ENCODE measurements at places on chromosomes 5 and 9.

- DNase-seq: no peak
Observed at GRCh38 chr9:109815366-109815947, 35.5 kb downstream of the PALM2AKAP2 start.

DNA sequence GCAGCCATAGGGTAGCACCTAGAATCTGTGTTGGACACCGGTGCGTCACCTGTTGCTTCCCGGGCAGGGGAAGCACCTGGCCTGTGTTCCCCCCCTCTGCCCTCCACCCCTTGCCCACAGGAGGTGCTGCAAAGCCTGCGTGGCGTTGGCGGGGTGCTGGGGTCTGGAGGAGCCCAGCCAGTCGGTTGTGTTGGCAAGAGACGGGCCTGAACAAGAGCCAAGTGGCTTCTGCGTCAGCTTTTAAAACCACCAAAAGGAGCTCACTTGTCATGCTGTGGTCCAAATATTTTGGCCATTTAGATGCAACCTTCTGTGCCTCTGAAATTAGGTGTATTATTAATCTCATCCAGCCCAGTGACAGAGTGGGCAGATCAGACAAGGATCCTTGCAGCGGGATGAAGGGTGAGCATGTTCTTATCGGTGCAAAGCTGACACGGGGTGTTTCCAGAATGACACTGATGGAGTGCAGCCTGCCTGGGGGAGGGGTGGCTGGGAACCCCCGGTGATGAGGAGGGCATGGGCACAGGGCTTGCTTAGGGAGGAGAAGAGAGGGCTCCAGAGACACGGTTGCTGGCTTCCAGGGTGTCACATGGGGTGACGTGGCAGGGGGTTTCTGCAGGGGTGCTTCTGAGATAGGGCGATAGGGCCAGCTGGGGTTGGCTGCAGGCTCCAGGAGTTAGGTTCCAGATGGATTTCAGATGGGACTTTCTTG, 9.7 kb upstream of the RXRA start:
- no peak for DNase-seq

DNA sequence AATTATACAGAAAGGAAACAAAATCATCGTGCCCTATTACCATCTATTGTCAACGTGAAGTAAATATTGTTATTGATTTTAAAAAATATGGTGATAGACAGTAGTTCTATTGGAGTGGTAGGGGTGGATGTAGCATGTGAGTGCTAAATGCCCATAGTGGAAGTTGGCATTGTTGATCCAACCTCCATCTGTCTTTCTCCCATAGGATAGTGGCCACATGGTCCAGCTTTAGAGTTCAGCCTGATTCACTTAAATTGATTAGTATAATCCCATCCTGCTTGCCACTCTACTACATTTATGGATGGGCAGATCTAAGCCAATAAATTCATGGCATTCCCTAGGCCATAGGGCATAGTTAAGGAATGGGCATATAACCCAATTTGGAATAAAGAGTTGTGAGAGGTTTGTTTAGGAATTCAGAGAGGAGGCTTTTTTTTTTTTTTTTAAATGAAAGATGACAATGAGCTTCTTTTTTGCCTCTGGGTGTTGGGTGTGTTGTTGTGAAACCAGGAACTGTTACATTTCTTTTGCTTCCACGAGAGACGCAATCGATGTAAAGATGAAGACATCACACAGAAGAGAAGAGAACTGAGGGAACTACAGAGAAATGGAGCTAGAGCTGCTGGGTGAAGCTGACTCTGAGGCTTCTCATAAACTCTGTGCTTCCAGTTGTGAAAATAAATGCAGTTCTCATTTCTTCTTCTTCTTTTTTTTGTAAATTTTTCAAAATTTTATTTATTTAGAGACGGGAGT, 12.5 kb upstream of the CHD1 start:
- DNase-seq: no peak

- DNase-seq: no peak
Observed at GRCh38 chr5:136249678-136250266, 56.8 kb upstream of the SMIM32 start.

DNA sequence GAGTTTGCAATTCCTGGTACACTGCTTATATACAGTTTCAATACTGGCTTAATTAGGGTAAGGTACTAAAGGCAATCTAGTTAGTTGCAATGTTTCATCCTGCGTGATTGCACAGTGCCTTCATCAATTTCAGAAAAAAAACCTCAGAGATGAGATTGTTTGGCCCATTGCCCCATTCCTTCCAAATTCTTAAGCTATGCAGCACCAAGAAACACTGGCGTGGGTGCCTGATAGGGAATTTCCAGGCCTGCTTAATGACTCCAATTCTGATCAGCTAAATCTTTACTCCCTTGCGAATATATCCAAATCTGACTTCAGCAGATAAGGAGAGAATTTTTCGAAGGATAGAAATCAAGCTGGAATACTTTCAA, 35.9 kb upstream of the GAS1 start:
- no peak for DNase-seq

- DNase-seq: no peak
Observed at GRCh38 chr9:95105519-95106287, 211.8 kb downstream of the FANCC start.
